PC-3 (cell line): ENCODE measurements at places on chromosomes 1 and 21. TPM values are rescaled to one million over a fixed set of nuclear protein-coding genes. Genes with fewer than 3 reads are reported as not detected.

- H3K27ac ChIP-seq, result peak overlapping the region; percentile 97
- H3K4me1 ChIP-seq, result peaks cover 55% of the 10 kb centered on the region
- peak; percentile 99 for DNase-seq
- peaks cover 83% of the 10 kb centered on the region for H3K36me3 ChIP-seq
Observed at GRCh38 chr1:8873506-8874229, 4.8 kb downstream of the ENO1 start.

GRCh38 chr1:8207202-8207601, 110.7 kb upstream of the SLC45A1 start:
- peak overlapping the region; percentile 98; the same call in 1 of the 2 replicates for H3K27ac ChIP-seq
- H3K27me3 ChIP-seq, result no peaks in the 10 kb centered on the region
- no peak overlapping the region for H3K4me3 ChIP-seq
- H3K4me1 ChIP-seq, result peaks cover 47% of the 10 kb centered on the region

- no peak for DNase-seq
- H3K4me1 ChIP-seq, result no peaks in the 10 kb centered on the region
- no peak overlapping the region for H3K4me3 ChIP-seq
- H3K27me3 ChIP-seq, result peaks cover 68% of the 10 kb centered on the region
Observed at GRCh38 chr1:18537386-18538306, 56.9 kb downstream of the KLHDC7A start.

The FLG2 gene
- not detected in 2 replicates for total RNA-seq

GRCh38 chr21:17699524-17700189, 87.0 kb upstream of the BTG3 start:
- H3K4me3 ChIP-seq, result no peak overlapping the region
- DNase-seq, result no peak
- no peaks in the 10 kb centered on the region for H3K4me1 ChIP-seq
- H3K36me3 ChIP-seq, result no peaks in the 10 kb centered on the region
- no peaks in the 10 kb centered on the region for H3K27me3 ChIP-seq
